ENCODE measurements at places on chromosomes 11 and 22. TPM values are rescaled to one million over a fixed set of nuclear protein-coding genes. Genes with fewer than 3 reads are reported as not detected.

DNA sequence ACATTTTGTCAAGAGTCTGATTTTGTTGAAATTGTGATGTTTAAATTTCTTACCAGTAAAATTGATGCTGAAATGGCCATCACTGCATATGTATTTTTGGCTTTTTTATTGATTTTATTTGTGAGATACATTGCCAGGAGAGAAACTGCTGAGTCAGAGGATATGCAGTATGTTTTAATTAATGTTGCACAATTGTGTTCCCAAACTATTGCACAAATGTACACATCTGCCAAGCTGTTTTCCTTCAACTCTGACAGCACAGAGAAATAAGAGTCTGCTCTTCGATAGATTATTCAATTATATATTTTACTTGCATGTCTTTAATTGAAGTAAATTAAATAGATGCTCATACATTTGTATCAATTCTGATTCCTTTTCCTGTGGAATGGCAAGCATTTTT, 640.2 kb upstream of the LUZP2 start:
- no peak overlapping the region for H3K27ac ChIP-seq
- no peaks in the 10 kb centered on the region for H3K4me1 ChIP-seq
- H3K27me3 ChIP-seq = no peaks in the 10 kb centered on the region
- no peaks in the 10 kb centered on the region for H3K36me3 ChIP-seq

GRCh38 chr11:125164422-125165110, at the start of gene PKNOX2:
Gene PKNOX2, plus strand, starts transcription at chr11:125164751. Its CDS starts 186,555 bp downstream, at chr11:125351306.
- DNase-seq = no peak
- H3K4me3 ChIP-seq = peak within 1 kb of the TSS; percentile 77
- no peaks in the 10 kb centered on the region for H3K27me3 ChIP-seq
- no peaks in the 10 kb centered on the region for H3K36me3 ChIP-seq
- peaks cover 13% of the 10 kb centered on the region for H3K4me1 ChIP-seq

DNA sequence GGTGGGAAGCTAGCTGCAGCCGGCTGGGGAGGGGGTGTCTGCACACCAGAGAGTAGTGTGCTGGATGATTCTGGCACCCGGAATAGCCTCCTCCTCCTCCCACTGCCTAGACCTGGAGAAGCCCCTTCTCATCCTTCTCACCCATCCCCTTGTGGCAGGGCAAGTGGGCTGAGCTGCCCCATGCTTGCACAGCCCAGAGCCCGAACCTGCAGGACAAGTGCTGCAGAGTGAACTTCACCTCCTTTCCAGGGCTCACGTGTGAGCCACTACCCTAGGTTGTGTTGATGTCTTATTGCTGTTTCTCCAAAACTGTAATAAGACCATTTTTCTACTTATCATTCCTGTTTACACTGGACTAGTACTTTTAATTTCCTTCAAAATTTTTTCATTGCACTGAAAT, 56.1 kb upstream of the GLYATL1B start:
- no peak for DNase-seq
- H3K4me1 ChIP-seq = no peaks in the 10 kb centered on the region
- H3K27ac ChIP-seq = no peak overlapping the region

GRCh38 chr22:37906364-37907008, 389 bp downstream of the MICALL1 start:
- no peaks in the 10 kb centered on the region for H3K27me3 ChIP-seq
- H3K36me3 ChIP-seq = no peaks in the 10 kb centered on the region
- peak overlapping the region; percentile 95 for H3K27ac ChIP-seq
- DNase-seq = no peak

- H3K27ac ChIP-seq = no peak overlapping the region
- no peak overlapping the region for H3K4me3 ChIP-seq
- no peaks in the 10 kb centered on the region for H3K27me3 ChIP-seq
- H3K4me1 ChIP-seq = peaks cover 17% of the 10 kb centered on the region
- H3K36me3 ChIP-seq = no peaks in the 10 kb centered on the region
Measured at GRCh38 chr11:67379061-67380058, 6.0 kb upstream of the CLCF1 start.

DNA sequence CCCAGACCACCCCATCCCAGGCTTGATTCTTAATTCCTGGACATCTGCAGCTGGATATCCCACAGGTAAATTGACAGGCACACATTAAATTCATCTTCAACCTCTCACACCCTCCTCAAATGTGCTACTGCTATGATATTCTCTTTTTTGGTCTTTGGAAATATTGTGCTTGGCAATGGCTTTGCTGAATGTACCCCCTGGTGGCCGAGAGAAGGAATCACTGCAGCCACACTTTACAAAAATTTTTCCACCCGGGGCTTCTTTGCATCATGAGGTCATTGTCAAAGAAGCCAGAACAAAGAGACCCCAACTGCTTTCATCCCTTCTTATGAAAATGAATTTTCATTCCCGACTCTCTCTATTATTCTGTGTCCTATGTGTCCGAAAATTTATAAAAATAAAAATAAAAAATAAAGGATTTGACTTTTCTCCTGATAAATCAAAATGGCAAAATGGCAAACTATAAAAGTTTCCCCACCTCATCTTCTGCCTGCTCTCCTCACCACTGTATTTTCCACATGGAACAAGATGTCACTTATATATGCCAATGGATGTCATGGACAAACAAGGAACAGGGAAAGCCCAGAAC, 15.0 kb upstream of the CYB5R2 start:
- no peaks in the 10 kb centered on the region for H3K4me1 ChIP-seq
- no peak overlapping the region for H3K27ac ChIP-seq
- H3K36me3 ChIP-seq = no peaks in the 10 kb centered on the region
- H3K4me3 ChIP-seq = no peak overlapping the region
- DNase-seq = no peak
- H3K27me3 ChIP-seq = peaks cover 4% of the 10 kb centered on the region

GRCh38 chr11:114317787-114318137, 21.6 kb downstream of the NNMT start:
- H3K27me3 ChIP-seq = no peaks in the 10 kb centered on the region
- H3K27ac ChIP-seq = peak overlapping the region; percentile 18
- peaks cover 15% of the 10 kb centered on the region for H3K4me1 ChIP-seq

GRCh38 chr11:28504555-28505110, 396.4 kb downstream of the METTL15 start:
- H3K36me3 ChIP-seq = no peaks in the 10 kb centered on the region
- H3K27ac ChIP-seq = no peak overlapping the region
- no peak for DNase-seq
- no peaks in the 10 kb centered on the region for H3K4me1 ChIP-seq

GRCh38 chr11:120168108-120168959, 30.4 kb upstream of the TRIM29 start:
- peaks cover 33% of the 10 kb centered on the region for H3K4me1 ChIP-seq
- DNase-seq = no peak
- H3K36me3 ChIP-seq = no peaks in the 10 kb centered on the region
- peaks cover 18% of the 10 kb centered on the region for H3K27me3 ChIP-seq
- H3K27ac ChIP-seq = peak overlapping the region; percentile 35

DNA sequence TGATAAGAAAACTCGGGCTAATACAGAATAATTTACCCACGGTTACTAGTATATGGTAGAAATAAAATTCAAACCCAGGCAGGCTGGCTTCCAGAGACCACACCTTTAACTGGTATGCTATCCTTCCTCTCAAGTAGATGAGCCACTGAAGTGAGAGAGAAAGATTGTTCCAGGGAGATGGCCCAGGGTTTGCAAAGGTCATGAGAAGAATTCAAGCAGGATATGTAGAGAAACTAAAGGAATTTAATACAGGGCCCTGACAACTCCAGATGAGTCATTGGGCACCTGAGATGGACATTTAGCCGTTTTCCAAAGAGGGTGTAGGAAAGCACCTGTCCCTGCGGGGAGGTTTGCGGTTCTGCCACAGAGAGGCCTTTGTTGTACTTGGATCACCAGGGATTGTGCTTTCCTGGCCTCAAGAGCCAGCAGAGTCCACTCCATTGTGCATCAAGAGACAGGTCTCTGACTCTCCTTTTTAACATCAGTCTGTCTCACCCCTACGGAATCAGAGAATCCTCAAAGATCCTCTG, 152.7 kb upstream of the BLID start:
- H3K36me3 ChIP-seq = no peaks in the 10 kb centered on the region
- no peak for DNase-seq
- no peaks in the 10 kb centered on the region for H3K4me1 ChIP-seq
- no peaks in the 10 kb centered on the region for H3K27me3 ChIP-seq
- no peak overlapping the region for H3K27ac ChIP-seq

DNA sequence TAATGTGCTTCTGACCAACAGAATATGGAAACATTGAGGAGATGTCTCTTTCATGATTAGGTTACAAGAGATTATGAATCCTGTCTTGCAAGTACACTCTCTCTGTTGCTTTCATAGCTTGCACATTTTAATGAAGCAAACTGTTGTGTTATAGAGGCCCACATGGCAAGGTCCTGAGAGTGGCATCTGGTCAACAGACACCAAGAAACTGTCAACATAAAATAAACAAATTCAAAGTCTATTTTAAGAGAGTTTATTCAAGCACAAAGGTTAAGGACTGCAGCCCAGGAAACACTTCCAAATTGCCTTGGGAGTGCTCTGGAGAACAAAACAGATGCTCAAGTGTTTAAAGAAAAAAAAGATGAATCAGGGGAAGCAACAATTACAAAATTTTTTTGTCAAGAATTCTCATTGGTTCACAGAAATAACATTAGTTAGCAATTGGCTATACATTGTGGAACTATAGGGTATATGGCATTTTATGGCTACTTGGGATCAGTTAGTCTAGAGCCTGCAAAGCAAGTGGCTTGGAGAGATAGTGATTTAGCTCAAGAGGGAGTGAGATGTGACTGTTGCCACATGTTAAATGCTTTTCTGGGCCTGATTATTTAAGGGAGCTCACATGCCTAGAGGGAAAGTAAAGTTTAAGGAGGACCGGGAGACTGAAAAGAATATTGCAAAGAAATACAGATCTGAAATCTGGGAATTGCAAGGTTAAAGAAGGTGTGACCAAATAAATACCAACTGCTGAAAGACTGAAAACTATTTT, 54.6 kb downstream of the CTSC start:
- no peak overlapping the region for H3K4me3 ChIP-seq
- no peaks in the 10 kb centered on the region for H3K27me3 ChIP-seq
- no peaks in the 10 kb centered on the region for H3K36me3 ChIP-seq
- H3K4me1 ChIP-seq = peaks cover 17% of the 10 kb centered on the region

DNA sequence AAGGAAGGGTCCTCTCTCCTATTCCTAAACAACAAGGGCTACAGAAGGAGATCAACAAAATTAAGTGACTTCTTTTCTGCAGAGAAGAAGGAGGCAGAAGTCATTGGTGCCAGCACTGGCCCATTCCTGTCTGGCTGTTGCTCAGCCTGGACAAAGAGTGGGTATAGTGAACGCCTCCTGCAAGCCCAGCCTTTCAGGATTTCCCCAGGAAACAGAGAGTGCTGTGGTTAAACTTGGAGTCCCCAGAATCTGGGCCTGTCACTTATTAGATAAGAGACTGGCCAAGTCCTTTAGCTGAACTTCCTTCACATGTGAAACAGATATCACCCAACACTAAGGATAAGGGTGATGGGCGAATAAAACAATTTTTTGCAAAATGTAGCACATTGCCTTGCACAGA, 10.9 kb downstream of the TST start:
- H3K4me1 ChIP-seq = peaks cover 9% of the 10 kb centered on the region
- no peak overlapping the region for H3K27ac ChIP-seq
- DNase-seq = no peak

DNA sequence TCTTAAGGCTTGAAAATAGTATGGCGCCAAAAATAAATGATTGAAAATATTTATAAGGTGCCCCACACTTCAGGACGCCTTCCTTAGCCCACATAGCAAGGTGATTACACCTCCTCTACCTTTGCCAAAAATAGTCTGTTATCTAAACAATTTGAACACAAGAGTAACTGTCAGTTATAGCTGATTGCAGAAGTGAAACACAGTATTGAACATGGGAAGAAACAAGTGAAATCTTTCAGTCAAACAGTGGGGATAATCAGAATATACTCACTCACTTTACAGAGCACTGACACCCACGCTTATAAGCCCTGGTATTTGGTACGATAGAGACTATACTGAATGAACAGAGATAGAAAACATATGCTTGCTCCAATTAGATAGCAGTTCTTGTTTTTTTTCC, 203.1 kb downstream of the RAB38 start:
- H3K27me3 ChIP-seq = no peaks in the 10 kb centered on the region
- H3K4me3 ChIP-seq = no peak overlapping the region
- no peak overlapping the region for H3K27ac ChIP-seq

DNA sequence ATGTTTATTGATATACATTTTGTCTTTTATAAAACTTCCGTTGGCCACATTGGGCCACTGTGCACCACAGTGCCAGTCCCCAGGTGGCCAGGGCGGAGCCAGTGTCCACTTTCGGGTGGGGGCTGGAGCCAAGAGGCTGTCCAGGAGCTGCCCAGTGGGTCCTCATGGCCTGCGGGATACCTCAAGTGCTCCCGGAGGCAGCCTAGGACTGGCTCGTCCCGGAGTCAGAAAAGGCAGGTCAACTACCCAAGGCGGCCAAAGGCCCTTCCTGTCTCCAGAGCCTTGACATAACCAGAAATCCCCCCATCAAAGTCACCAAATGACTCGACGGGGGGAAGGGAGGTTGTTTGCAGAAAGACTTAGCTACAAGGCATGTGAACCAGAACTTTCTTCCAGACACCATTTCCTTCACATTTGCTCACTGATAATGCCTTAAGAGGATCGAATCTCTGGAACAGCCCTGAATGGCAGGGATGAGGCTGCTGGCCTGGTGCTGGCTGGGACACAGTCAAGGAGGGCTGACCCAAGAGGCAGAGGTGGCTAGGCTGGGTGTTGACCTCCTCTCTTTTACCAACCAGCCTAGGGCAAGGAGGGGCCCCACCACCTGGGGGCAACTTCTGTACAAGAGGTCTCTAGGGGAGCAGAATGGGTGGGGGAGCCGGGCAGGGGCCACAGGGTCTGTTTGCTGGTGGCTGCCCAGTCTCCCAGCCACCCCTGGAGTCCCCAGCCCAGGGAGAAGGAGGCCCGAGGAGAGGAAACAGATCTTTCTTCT, 8.4 kb downstream of the MRGPRF start:
- peaks cover 100% of the 10 kb centered on the region for H3K4me1 ChIP-seq
- no peak overlapping the region for H3K4me3 ChIP-seq
- H3K27ac ChIP-seq = peak overlapping the region; percentile 96

DNA sequence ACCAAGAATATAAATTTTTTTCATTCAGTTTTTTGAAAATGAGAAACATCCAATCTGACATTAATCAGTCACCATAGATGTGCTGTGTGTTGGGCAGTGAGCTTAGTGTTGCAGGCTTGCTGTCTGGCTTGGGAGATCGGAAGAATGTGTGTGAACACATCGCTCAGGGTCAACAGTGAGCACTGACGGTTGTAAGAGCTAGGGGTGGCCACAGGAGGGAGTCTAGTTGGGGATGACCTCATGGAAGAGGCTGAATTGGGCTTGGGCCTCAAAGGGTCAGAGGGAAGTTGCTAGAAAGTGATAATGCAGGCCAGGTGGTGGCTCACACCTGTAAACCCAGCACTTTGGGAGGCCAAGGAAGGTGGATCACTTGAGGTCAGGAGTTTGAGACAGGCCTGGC, 375.4 kb downstream of the DDX10 start:
- H3K27me3 ChIP-seq = no peaks in the 10 kb centered on the region
- no peak overlapping the region for H3K27ac ChIP-seq
- H3K36me3 ChIP-seq = no peaks in the 10 kb centered on the region
- peaks cover 14% of the 10 kb centered on the region for H3K4me1 ChIP-seq

Gene MYRF
- total RNA-seq = under 0.01 TPM

Gene FREY1
- 3.7 TPM for total RNA-seq

Gene SYT7
- total RNA-seq = 2.1 TPM

Gene HSPB2
- 1.3 TPM for total RNA-seq

Gene MUC2
- 0.34 TPM for total RNA-seq

Gene MMP27
- not detected for total RNA-seq
